GM12878 (cell line): ENCODE measurements at places on chromosomes 3 and 15.

DNA sequence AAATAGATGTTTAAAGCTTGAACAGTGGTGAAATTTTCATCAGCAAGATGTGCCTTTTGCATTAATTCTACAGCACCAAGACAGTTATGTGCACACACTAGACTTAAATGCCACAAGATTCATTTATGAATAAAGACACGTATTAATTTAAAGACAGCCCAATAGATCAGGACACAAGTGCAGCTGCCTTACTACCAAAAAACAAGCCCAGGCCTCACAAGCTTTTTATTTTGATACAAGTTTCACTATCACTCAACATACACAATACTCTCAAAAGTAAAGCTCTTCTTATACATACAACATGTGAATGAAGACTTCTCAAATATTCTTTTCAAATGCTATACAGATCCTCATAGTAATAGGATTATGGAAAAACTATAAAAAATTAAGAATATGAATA, 2.4 kb downstream of the ACAP2 start:
- no peak for DNase-seq

DNA sequence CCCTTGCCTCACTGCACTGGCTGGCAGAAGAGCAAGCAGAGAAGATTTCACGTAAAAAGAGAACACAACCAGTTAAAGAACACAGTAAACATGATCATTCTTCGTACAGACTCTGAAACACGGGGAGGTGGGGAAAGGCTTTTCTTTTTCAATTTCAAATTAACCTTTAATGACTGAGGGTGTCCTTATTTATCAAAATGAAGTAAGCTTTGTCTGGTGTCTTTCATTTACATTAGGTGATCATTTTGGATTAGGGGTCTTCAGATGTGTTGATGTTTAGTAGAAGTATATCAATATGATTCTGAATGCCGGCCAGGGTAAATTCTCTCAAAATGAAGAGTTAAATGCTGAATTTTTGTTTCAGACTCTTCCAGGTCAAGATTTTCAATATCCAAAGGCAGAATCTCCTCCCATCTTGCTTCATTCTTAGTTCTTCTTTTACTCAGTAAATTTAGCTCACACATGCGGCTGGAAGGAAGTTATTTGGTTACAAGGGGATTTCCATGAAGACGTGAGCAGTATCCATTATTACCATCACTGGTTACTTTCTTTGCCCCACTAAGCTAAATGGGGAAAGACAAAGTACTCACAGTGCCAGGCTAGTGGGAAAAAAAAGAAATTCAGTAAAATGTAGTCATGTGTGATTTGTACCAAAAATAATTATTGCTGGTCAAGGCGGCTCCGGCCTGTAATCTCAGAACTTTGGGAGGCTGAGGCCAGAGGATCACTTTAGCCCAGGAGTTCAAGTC, 272.2 kb upstream of the NR2F2 start:
- DNase-seq: peak; percentile 89

GRCh38 chr15:67150023-67150860, 84.8 kb downstream of the SMAD3 start:
- peak; percentile 51 for DNase-seq

GRCh38 chr15:45481135-45481534, 41.4 kb downstream of the SLC30A4 start:
- DNase-seq: no peak

DNA sequence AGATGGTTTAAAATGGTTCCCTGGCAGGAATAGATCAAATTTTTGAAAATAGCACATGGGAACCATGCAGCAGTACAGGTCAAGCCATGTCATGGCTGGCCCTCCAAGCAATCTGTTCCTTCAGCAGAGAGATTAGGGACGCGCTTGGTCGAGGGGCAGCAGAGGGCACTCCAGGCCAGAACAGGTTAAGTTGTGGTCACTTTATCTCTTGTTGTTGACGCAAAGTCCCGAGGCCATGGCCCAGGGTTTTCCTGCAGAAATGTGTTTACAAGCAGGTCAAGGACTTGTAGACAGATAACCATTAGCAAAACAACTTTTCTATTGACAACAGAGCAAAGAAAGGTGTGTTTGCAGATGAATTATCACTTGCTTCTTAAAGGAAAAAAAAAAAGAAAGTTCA, 570.0 kb upstream of the NR2F2 start:
- no peak for DNase-seq

DNA sequence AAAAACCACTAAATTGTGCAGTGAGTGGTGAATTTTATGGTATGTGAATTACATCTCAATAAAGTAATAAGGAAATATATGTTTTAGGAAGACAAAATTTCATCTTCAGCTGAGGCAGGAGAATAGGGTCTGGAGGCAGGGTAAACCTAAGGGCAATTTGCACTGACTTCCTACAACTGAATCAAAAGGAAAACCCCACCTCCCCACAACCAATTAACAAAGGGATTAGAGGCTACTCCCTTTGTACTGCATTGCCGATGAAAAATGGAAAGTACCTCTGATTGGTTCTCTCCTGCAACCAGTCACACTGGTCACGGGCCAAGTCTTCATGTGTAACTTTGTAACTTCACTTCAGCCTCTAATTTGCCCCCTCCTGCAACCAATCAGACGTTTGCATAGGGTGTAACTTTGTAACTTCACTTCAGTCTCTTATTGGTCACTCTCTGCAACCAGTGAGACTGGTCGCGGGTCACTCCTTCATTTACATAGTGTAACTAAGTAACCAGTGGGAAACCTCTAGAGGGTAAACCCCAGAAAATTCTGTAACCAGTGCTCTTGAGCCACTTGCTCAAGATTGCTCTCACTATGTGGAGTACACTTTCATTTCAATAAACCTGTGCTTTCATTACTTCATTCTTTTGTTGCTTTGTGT, 244.5 kb downstream of the CNTN4 start:
- no peak for DNase-seq

- no peak for DNase-seq
Observed at GRCh38 chr3:66320390-66320789, 99.6 kb downstream of the SLC25A26 start.

DNA sequence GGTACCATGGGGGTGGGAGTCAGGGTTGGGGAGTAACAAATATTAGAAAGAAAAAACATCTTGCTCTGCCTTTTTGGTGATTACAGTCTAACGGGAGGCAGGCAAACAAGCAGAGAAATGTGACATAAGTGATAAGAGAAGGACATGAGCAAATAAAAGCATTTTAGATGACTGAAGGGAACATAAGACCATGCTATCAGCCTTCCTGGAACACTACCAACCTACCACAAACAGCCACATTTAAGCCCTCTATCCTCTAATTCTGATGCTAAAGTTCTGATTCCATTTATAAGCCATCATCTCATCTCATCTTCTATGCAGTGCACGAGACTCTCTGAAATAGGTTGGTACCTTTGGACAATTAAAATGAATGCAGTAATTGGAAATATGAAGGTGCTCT, 243.4 kb upstream of the P2RY1 start:
- DNase-seq: no peak

DNA sequence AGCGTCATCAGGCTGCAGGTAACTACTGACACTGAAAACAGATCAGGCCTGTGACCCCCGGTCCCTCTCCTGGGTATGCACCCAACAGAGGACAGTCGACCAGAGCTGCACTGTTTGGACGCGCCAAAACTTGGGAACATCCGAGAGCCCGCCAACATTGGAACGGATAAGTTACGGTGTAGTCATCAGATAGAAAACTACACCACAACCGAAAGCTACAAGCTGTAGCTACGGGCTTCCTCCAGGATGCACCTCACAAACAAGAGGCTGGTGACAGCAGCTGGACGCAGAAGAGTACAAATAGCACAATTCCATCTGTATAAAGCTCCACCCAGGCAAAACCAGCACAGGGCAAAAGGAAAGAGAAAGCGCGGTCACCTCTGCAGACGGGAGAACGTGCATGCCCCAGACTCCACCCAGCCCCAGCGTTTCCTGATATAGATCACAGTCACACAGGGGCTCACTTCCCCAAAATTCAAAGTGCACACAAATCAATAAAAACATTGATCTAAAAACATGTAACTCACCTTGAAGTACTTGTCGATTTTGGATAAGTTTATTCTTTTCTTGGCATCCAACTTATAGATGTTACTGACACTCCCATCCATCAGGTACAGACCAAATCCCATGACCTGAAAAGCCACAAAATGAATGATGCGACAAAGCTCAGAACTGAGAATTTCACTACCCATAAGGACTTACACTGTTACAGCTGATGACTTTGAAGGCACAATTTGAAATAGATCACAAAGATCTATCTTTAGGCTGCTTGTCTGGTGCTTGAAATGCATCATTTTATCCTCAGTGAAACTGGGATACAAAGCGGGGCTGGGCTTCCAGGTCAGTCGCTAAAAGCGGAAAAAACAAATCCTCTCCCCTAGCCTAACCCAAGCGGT, 43.3 kb downstream of the CYFIP1 start:
- DNase-seq: peak; percentile 44

- DNase-seq: no peak
Observed at GRCh38 chr15:76147906-76148570, 88.3 kb downstream of the TMEM266 start.

- DNase-seq: no peak
Observed at GRCh38 chr15:44550256-44550655, 13.3 kb downstream of the EIF3J start.

- DNase-seq: no peak
Observed at GRCh38 chr3:26807272-26807671, 184.7 kb downstream of the LRRC3B start.

DNA sequence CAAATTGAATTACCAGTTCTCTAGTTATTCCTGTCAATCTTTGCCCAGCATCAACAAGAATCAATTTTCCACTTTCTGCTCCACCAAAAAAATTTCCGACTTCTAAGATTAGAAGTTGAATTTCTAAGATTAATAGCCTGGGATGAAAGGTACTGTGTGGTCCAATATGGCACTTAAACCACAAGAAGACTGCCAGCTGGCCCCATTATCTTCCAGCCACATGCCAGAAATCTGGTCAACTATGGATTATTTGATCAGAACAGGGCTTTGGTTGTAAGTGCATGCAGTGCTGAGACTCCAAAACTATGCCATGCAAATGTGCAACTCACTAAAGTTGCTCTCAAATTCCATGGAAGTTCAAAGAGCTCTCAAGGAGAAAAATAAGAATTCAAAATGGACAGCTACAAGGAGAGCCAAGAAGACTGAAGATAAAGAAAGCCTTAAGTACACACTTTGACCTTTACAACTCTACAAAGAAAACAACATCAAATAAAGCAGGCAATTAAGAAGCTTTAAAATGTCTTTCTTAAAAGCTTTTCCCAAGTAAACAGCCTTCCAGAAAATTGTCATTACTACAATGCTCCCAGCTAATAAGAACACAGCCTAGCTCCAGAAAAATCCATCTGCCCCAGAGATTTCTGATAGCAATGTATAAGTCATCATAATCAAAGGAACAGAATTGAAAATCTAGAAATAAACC, 64.2 kb downstream of the ST3GAL6 start:
- DNase-seq: no peak

DNA sequence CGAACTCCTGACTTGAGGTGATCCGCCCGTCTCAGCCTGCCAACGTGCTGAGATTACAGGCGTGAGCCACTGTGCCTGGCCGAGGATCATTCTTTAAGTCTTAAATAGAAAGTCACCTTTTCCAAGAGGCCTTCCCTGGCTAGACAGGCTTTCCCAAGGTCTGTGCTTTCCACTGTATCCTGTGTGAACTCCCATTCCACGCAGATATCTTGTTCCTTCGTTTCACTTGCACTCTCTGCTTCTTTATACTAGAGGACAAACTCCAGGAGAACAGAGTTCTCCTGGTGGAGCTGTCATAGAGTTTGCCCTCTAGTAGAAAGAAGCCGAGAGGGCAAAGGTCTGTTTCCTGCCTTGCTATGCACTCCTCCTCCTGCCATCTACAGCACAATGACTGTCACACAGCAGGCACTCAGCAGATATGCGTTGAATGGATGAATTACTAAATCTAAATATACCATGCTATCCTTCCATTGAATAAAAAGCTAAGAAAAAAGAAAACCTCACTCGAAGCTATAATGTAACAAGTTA, 211.2 kb downstream of the FOXP1 start:
- no peak for DNase-seq
